Right cardiac atrium (tissue), 5 donors: ENCODE measurements at places on chromosomes 11 and 22. TPM values are rescaled to one million over a fixed set of nuclear protein-coding genes. Genes with fewer than 3 reads are reported as not detected.

The MFRP gene
- total RNA-seq, result not detected

The APLNR gene
- total RNA-seq, result 17.7 TPM

The POLR2F gene
- total RNA-seq, result 62.1 TPM

The EHF gene
- 0.34 TPM for total RNA-seq

The ARHGEF17 gene
- 47.6 TPM for total RNA-seq

The PUS3 gene
- total RNA-seq, result 9.0 TPM

The FANCF gene
- total RNA-seq, result 4.1 TPM

The TSGA10IP gene
- total RNA-seq, result not detected

The CCDC83 gene
- total RNA-seq, result not detected

GRCh38 chr22:20465759-20466077 lies 28.1 kb upstream of the SCARF2 start:
- DNase-seq, result no peak

- peak; percentile 65 for DNase-seq
Observed at GRCh38 chr11:12222055-12222792, 111.8 kb downstream of the MICAL2 start.

DNA sequence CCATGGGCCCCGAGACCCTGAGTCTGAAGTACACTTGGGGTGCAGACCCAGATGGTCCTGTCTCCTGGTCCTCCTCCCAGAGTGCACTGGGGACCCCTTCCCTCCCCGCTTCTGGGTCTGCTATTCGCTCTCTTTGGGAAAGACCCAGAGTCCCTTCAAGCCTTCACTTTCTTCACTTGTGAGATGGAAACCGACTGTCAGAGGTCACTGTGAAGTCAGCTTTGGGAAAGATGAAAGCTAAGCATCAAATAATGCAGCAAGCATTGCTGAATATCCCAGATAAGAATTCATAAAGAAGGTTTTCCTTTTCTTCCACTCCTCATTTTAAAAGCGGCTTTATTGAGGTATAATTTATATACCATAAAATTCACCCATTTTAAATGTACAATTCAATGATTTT lies 105.0 kb upstream of the CSNK2A3 start:
- DNase-seq, result no peak

DNA sequence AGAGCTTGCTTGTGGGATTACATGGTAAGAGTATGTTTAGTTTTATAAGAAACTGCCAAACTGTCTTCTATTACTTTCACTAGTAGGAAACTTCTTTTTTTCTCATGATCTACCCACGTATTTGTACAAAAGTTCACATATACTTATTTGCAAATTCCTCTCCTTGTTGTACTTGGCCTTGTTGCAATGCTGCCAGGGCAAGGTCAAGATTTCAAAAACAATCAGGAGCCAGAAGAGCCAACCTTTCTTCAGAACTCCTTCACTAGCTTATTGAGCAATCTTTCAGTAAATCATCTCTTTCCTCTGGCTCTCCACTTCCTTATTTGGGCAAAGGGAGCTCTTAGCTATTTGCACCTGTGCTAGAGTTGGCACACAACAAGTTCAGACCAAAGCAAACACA lies 9.7 kb downstream of the SRSF8 start:
- peak; percentile 60 for DNase-seq

- DNase-seq, result no peak
Observed at GRCh38 chr11:61111786-61112517, 9.7 kb downstream of the CD5 start.

DNA sequence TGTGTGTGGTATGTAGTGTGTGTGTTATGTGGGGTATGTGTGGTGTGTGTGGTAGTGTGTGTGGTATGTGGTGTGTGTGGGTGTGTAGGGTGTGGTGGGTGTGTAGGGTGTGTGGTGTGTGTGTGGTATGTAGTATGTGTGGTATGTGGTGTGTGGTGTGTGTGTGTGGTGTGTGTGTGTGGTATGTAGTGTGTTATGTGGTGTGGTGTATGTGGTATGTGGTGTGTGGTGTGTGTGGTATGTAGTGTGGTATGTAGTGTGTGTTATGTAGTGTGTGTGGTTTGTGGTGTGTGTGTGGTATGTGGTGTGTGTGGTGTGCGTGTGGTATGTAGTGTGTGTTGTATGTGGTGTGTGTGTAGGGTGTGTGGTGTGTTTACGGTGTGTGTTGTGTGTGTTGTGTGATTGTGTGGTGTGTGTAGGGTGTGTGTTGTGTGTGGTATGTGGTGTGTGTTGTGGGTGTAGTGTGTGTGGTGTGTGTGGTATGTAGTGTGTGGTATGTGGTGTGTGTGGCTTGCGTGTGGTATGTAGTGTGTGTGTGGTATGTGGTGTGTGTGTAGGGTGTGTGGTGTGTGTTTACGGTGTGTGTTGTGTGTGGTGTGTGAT lies 4.2 kb upstream of the PPP6R2 start:
- DNase-seq, result no peak

- DNase-seq, result no peak
Observed at GRCh38 chr11:74330075-74330858, 18.8 kb upstream of the P4HA3 start.

DNA sequence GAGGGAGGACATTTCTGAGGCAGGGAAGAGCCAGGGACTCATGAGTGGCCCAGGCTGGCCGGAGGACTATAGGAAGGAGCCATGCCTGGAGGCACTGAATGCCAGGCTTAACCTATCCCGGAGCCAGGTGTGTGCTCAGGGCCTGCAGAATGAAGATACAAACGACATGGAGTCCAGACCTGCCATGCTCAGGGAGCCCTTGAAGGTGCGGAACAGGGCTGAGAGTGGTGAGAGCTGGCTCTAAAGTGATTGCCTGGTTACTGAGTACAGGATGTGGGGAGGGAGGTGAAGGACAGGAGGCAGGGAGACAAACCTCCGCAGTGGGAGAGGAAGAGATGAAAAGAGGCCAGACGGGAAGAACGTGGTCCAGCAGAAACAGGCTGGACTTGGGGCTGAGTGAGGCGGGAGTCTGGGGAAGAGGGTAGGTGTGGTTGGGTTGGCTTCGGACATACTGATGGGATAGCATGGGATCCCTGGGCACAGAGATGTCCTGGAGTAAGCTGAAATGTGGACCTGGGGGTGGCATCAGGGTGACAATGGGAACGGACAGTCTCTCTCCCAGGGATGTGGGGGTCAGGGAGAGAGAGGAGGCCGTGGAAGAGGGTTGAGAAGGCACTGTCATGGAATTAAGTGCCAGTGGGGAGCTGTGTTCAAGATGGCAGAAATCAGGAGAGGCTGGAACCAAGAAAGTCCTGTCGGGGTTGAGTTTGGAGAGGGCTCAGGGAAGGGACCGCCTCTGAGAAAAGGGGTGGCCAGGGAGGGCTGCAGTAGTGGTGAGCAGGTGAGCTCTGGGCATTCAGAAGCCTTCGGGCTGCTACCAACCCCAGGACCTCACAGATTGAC lies 1.5 kb upstream of the ANKRD13D start:
- peak; percentile 7 for DNase-seq

GRCh38 chr22:18978506-18978905 lies 42.4 kb upstream of the PRODH start:
- DNase-seq, result no peak

DNA sequence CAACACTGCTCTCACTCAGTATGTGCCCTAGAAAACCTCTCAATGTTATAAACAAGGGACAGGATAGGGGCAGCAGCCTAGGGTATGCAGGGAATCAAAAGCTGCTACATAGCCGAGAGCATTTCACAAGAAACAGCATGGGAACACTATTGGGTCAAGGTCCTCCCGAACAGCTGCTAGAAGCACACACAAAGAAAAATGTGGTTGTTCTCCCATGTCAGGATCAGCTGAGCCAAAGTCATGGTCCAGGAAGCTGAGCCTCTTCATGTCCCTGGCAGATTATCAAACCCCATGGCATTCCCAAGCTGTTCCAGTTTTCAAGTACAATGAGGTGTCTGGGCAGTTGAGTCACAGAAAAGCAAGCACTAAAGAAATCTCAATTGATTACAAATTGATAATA lies 21.0 kb upstream of the GDPD4 start:
- DNase-seq, result no peak

DNA sequence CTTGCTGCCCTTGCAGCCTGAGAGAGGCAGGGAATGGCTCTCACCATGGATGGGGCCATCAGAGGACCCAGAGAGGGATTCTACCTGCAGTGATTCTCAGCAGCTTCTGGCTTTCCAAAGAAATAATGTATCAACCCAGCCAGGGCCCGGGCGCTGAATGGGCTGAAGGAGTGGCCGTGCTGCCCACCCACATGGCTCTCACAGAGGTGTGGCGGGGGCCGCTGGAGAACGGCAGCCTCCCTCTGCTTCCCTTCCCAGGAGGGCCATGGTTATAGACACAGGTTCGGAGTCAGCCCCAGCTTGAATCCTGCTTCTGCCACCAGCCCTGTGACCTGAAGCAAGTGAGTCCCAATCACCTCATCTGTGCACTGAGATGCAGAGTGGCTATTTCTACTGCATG lies 82.7 kb downstream of the THAP12 start:
- peak; percentile 23 for DNase-seq

GRCh38 chr22:29201782-29202181 lies 3.9 kb upstream of the EMID1 start:
- DNase-seq, result no peak

- no peak for DNase-seq
Observed at GRCh38 chr11:123143476-123143875, 51.6 kb downstream of the CLMP start.
